ENCODE measurements at places on chromosomes 12 and 14.

DNA sequence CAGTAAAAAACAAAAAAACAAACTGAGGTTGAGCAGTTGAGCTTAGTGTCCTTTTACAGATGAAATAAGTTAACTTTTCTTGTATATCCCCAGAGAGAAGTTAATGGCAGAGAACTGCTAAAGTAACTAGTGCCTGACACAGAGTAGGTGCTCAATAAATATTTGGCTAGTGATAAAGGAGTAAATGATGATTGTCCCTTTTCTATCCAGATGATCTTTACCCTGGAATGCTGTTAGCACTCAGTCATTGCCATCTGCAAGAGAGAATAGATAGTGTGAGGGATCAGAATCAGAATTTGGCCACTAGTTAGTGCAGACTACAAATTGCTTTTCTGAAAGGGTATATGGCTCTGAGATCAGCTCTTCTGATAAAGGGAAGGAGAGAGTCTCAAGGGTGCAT lies 21.6 kb downstream of the VEZT start:
- DNase-seq: no peak

DNA sequence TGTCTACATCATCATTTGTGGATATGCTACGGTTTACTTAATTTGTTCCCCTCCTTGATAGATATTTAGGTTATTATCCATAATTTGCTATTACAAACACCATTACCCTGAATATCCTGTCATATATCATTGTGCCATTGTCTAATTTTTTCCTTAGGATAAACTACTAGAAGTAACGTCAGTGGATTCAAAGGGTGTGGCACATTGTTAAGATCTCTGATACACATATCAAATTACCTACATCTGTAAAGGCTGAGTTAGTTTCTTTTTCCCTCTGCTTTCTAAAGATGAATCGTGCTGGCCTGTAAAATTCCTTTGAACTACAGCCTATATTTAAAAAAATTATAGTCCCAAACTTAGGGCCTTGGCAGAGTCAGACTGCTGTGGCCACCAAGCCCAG lies 53.9 kb upstream of the STRN3 start:
- DNase-seq: no peak

GRCh38 chr12:85821759-85822158 lies 14.4 kb downstream of the RASSF9 start:
- DNase-seq: no peak

GRCh38 chr14:100062590-100062989 lies 2.6 kb upstream of the EVL start:
- DNase-seq: no peak

GRCh38 chr14:51432302-51432948 lies 192.4 kb downstream of the TMX1 start:
- DNase-seq: no peak

GRCh38 chr12:673849-674248 lies 10.6 kb upstream of the NINJ2 start:
- DNase-seq: no peak

GRCh38 chr12:8661016-8661415 lies 1.6 kb downstream of the MFAP5 start:
- DNase-seq: no peak

DNA sequence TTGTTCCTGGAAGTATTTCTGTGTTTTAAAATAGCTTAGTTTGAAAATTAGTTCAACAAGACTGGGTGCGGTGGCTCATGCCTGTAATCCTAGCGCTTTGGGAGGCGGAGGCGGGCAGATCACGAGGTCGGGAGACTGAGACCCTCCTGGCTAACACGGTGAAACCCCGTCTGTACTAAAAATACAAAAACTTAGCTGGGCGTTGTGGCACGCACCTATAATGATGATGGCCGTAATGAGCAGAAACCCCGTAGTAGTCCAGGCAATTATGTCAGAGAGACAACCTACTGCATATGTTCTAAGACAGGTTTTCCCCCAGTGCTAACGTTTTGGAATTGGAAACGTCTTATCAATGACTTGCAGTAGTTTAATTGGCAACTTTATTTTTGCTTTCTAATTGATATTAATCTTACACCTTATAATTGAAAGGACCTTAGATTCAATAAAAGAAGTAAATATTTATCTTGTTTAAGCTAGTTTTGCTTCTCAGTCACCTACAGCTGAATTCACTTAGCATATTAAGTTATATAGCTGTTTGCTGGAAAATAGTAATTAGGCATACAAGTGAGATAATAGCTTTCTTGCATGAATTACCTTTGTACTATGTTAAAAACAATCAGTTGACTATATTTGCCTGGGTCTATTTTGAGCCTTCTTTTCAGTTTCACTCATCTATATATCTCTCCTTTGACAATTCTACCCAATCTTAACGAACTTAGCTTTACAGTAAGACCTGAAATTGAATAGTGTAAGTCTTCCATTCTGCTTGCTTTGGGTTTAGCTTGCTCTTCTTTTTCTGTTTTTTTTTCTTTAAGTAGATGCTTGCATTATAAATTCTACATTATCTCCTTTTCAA lies 15.6 kb downstream of the CLECL1 start:
- no peak for DNase-seq

- no peak for DNase-seq
These were observed 43.5 kb upstream of the NOS1 start for GRCh38 chr12:117404940-117405339.

GRCh38 chr14:61051051-61051450 lies 70.0 kb downstream of the SLC38A6 start:
- no peak for DNase-seq

- no peak for DNase-seq
These were observed 4.5 kb downstream of the DDHD1 start for GRCh38 chr14:53148671-53149070.

GRCh38 chr12:118038137-118038536 lies 21.6 kb downstream of the RFC5 start:
- no peak for DNase-seq

GRCh38 chr12:45909041-45909713 lies 81.2 kb downstream of the SCAF11 start:
- DNase-seq: no peak

- peak; percentile 93 for DNase-seq
These were observed at the start of gene CDCA3 for GRCh38 chr12:6851153-6851920. Gene CDCA3 (minus strand): TSS chr12:6851286. CDS start chr12:6850952, 334 bp downstream.

GRCh38 chr12:75623631-75624154 lies 112.3 kb upstream of the KRR1 start:
- no peak for DNase-seq

DNA sequence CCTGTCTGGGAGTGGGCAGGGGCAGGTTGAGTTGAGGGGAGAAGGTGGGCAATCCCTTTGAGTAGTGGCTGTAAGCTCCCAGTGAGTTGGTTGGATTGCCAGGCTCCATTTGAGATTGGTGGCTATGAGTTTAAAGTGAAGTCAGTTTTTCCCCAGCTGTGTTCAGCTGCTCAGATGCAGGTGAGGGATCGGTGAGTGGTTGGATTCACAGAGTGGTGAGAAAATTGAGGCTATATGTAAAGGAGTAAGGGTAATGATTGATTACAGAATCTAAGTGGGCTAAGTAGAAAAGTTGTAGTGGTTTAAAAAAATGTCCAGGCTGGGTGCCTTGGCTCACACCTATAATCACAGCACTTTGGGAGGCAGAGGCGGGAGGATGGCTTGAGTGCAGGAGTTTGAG lies 68.6 kb downstream of the GLRX5 start:
- no peak for DNase-seq

DNA sequence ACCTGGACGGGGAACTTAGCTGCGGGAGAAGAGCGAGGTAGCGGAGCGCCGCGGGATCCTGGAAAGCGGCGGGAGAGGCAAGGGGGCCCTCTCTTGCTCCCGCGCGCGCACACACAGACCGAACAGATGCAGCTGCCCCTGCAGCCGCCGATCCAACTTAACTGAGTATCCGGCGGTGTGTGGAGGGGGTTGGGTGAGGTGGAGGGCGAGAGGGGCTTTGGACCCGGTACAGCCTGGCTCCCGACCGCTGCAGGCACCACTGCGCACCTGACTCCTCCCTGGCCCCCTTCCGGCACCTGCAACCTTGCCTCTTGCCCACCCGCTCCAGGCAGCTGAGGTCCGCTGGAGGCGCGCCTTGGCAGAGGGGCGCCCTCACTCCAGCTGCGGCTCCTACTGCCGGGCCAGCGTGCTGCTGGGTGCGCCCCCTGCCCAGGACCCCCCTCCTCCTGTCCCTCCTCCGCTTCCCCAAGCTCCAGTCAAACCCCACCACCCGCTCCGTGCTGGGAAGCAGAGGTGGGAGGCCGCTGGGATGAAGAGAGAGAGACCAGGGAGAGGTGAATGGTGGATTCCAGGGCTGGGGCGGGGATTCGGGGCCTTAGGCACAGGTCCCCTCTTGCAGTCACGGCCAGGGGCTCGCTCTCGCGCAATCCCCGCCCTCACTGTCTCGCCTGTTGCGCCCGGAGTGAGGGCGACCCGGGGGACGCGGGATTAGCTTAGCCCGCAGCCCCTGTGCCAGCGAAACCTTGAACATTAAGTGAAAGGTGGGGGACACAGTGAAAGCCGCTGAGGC lies 2.6 kb downstream of the DIO3 start:
- DNase-seq: no peak

DNA sequence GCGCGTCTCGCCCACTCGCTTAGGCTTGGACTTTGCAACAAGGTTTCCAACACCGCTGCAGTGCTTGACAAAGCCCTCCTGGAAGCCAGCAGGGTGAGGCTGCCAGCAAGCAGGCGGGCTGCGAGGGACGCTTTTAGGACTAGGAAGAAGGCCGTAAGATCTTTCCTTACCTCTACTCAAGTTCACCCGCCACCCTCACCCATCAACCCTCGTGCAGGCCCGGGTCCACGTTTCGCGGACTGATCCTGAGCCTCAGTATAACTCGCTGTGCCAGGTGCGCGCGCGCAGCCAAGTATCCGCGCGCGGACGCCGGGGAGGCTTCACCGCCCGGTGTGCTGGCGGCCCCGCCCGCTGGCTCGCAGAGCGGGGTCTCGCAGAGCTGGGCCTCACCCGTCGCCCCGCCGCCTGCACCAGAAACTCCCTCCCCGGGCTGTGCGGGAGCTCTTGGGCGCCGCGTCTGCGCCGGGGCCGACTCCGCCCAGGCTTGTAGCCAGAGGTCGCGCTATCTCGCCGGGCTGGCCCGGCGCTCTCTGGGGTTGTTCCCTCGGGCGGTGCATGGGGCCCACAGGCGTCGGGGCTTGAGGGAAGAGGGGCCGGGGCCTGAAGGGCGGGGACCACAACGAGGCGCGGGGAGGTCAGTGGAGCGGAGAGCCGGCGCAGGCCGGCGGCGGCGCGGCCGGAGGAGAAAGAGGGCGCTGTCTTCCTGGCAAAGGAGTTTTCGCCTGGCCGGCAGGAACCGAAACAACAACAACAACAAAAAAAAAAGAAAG lies 7.6 kb upstream of the SIX1 start:
- DNase-seq: peak; percentile 29

GRCh38 chr14:98122527-98122926 lies 1149.5 kb downstream of the BCL11B start:
- no peak for DNase-seq
